Foreskin keratinocyte (primary cell): ENCODE measurements at places on chromosomes 2 and 18. TPM values are rescaled to one million over a fixed set of nuclear protein-coding genes. Genes with fewer than 3 reads are reported as not detected.

UGT1A10 gene
- total RNA-seq: not detected in 2 replicates

KLHL29 gene
- 6.3 and 6.4 TPM in 2 replicates for total RNA-seq

DDX1 gene
- 124 and 127 TPM in 2 replicates for total RNA-seq

TTN gene
- total RNA-seq: not detected in 2 replicates

ABCG5 gene
- total RNA-seq: not detected in 2 replicates

ODC1 gene
- 207 and 211 TPM in 2 replicates for total RNA-seq

ALPP gene
- not detected in 2 replicates for total RNA-seq

TEX44 gene
- total RNA-seq: not detected in 2 replicates

NTSR2 gene
- total RNA-seq: not detected in 2 replicates

IL1R2 gene
- 37.9 and 40.7 TPM in 2 replicates for total RNA-seq

SLC4A5 gene
- total RNA-seq: 0.17 and 0.25 TPM in 2 replicates

RAB6C gene
- total RNA-seq: not detected in 2 replicates

E2F6 gene
- 12.5 and 12.7 TPM in 2 replicates for total RNA-seq

CFAP221 gene
- total RNA-seq: not detected in 2 replicates

GFPT1 gene
- total RNA-seq: 22.6 TPM in 2 replicates

TRIM43 gene
- total RNA-seq: not detected in 2 replicates

ETAA1 gene
- 14.6 and 15.5 TPM in 2 replicates for total RNA-seq

C1QL2 gene
- not detected in 2 replicates for total RNA-seq

KIF5C gene
- 0.07 and 0.11 TPM in 2 replicates for total RNA-seq

HOXD13 gene
- not detected in 2 replicates for total RNA-seq

PDCD1 gene
- total RNA-seq: not detected in 2 replicates

CD8B2 gene
- total RNA-seq: not detected in 2 replicates

C2orf68 gene
- 12.8 and 13.5 TPM in 2 replicates for total RNA-seq

GULP1 gene
- total RNA-seq: 7.7 and 11.3 TPM in 2 replicates

CDH19 gene
- not detected in 2 replicates for total RNA-seq

ZNF385B gene
- 0.42 and 0.44 TPM in 2 replicates for total RNA-seq

UGT1A6 gene
- total RNA-seq: 14.0 and 15.8 TPM in 2 replicates

RNF152 gene
- 13.1 and 14.4 TPM in 2 replicates for total RNA-seq

FER1L5 gene
- 0.18 and 0.20 TPM in 2 replicates for total RNA-seq

TCF23 gene
- 0.03 and 0.04 TPM in 2 replicates for total RNA-seq

RAX gene
- total RNA-seq: not detected in 2 replicates

KLHL41 gene
- 0.17 and 0.18 TPM in 2 replicates for total RNA-seq

SERPINB2 gene
- total RNA-seq: 129 and 205 TPM in 2 replicates

SP5 gene
- 0.07 TPM in 1 of 2 replicates, not detected in the other for total RNA-seq

IL36B gene
- total RNA-seq: not detected in 2 replicates

AQP12A gene
- not detected in 2 replicates for total RNA-seq

MC5R gene
- total RNA-seq: not detected in 2 replicates

FSHR gene
- total RNA-seq: not detected in 2 replicates

LMAN2L gene
- 16.4 and 17.0 TPM in 2 replicates for total RNA-seq

PPP1R7 gene
- 60.6 and 69.6 TPM in 2 replicates for total RNA-seq

IL1A gene
- total RNA-seq: 263 and 311 TPM in 2 replicates

TFPI gene
- 0.42 and 0.54 TPM in 2 replicates for total RNA-seq

HRH4 gene
- 0.04 TPM in 1 of 2 replicates, not detected in the other for total RNA-seq

CNTNAP5 gene
- total RNA-seq: not detected in 2 replicates

HOXD9 gene
- total RNA-seq: 0.14 and 0.37 TPM in 2 replicates

FBXO41 gene
- 4.0 and 5.0 TPM in 2 replicates for total RNA-seq
